ENCODE measurements at places on chromosomes 1 and 21.

DNA sequence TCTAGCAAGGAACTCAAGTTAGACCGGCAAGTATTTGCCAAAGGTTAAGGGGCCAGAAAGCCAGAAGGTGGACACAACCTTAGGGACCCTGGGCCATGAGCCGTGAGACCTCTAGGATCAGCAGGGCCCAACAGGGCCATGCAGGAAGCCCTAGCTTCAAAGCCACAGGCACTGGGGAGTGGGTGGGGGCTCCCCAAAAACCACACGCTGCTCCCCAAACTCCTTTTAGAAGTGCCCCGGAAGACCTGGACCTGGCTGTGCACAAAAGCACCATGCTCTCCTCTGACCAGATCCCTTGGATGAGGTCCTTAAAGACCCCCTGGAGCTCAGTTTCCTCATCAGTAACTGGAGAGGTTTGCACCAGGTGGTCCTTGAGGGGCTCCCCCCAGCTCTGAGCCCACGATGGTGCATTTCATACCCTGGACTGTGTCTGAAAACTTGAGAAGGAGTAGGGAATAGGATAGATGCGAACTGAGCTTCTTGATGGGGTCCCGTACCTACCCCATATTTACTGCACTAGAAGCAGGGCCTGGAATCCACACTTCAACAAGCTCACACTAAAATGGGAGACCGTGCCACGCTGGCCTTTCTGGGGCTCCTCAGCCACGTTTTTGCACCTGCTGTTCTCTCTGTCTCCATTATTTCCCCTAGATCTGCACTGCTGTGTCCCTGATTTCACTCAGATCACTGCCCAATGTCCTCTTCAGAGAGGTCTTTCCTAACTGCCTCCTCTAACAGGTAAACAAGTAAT is 40.6 kb upstream of the LBR start:
- DNase-seq, result no peak

GRCh38 chr1:96721053-96721415 is 550 bp upstream of the PTBP2 start:
- DNase-seq, result no peak

GRCh38 chr1:23430803-23431202 is 6.3 kb upstream of the TCEA3 start:
- no peak for DNase-seq

- DNase-seq, result no peak
Measured at GRCh38 chr1:172145231-172145651, 275.2 kb upstream of the C1orf105 start.

GRCh38 chr1:151009206-151009587 is 948 bp downstream of the PRUNE1 start:
- no peak for DNase-seq

GRCh38 chr1:25985171-25985570 is 12.7 kb downstream of the PAFAH2 start:
- no peak for DNase-seq

DNA sequence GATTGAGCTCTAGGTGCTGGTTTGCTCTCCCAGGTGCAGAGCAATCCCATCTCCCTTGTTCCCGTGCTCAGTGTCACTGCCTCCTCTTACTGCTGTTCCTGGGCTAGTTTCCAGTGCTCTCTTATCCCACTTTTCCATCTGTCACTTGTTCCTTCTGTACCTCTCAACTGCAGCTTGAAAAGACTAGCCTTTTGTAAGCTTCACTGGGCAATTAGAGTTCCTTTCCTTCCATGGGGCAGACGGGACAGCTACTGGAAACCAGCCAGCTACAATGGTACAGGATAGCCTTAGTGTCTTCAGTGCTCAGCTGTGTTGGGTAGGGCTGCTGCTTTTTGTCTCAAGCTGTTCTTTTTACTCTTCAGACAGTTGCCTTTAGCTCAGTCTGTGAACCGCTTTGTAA is 31.6 kb downstream of the AGT start:
- DNase-seq, result no peak

DNA sequence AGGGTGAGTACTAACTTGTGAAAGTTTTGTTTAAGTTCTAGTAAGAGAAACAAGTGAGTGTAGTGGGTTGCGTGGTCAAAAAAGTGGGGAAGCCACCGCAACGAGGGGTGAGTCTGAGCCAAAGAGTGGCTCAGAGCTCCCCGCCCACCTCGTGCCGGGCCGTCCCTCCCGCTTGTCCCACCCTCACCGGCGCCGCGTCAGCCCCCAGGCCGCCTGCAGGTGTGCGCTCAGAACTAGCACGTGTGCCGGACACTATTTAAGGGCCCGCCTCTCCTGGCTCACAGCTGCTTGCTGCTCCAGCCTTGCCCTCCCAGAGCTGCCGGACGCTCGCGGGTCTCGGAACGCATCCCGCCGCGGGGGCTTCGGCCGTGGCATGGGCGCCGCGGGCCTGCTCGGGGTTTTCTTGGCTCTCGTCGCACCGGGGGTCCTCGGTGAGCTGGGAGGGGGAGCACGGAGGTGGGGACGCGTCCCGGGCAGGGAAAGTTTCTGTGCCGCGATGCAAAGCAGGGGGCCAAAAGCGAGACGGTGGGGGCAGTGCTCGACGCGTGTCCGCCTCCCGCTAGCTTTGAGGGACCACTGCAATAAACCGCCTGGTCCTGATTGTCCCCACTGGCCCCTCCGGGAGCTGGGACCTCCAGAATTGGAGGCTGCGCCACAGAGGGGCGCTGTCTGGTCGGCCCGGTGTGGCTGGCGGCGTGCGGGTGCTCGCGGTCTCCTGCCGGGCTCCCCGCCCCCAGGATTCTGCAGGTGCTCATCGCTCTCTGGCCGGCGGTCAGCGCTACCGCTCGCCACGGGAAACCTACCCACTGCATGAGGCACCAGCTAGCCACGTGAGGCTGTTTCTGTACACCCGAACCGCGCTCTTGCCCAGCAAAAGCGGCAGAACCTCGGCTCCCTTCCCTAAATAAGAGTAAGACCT is at the start of gene CR2:
Gene CR2 (plus strand): TSS at position 283 of the 919 bp plus-strand sequence. CDS start 91 bp downstream, at position 374.
- DNase-seq, result no peak

DNA sequence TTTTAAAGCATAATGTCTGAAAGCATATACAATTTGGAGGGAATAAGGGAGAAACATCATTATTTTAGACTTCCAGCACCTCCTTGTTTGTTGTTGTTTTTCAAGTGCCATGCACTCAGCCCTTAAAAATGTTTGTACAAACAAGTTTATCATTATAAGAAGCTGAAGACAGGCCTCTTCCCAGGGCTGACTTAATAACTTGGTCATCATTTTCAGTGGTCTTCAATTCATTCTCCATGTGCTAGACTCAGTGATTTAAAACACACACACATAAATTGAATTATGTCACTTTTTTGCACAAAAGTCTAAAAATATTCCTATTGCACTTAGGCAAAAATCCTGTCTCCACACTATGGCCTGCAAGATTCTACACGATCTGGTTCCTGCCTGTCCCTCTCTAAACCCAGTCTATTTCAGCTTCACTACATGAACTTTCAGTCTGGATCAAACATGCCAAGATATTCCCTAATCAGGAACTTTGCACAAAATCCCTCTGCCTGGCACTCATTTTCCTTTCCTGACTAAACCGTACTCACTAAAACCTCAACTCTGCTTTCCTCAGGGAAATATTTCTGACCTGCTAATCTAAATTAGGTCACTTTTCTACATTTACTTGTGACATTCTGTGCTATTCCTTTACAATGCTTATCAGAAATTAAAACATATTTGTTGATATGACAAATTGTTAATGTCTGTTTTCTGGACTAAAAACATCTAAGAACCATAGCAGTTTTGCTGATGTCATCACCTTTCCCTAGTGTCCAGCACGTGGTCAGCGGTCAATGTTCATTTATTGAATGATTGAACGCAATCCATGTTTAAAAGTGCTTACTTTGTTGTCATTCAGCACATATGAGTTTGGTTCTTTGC is 14.8 kb upstream of the GBP5 start:
- no peak for DNase-seq

DNA sequence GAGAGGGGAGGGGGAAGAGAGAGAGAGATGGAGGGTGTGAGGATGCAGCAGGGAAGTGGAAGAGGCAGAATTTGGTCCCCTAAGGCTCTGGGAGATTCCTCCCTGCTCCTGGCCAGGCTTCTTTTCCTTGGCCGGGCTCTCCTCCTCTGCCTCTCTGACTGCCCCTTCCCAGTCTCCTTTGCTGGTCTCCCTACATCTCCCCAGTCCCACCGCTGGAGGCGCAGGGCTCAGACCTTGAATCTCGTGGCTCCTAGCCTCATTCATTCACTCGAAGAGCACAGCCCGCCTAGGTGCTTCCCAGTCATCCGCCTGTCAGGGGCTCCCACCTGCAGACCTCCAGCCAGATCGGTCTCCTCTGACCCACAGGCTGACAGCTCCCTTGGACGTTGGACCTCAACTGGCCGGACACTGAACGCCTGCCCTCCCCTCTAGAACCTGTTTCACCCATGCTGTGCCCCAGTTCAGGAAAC is 76.5 kb downstream of the VWA5B1 start:
- DNase-seq, result peak; percentile 30

- DNase-seq, result no peak
Measured at GRCh38 chr1:62295921-62296491, 23.2 kb downstream of the KANK4 start.

- no peak for DNase-seq
Measured at GRCh38 chr1:37150986-37151385, 116.7 kb upstream of the GRIK3 start.

- no peak for DNase-seq
Measured at GRCh38 chr1:20172033-20172590, 13.8 kb upstream of the UBXN10 start.

DNA sequence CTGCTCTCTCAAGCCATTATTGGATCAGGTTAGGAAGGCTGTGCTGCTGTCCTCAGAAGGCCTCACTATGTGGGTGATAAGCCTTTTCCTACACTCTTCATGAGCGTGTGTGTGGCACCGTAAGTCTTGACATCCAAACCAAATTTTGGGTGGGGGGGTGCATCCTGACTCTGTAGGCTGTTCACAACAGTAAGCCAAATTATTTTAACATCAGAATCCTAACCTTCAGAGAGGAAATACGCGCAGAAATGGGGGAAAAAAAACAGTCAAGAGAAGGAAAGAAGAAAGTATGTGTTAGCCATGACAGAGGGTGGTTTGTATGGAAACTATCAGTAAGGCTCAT is 21.0 kb downstream of the STPG1 start:
- no peak for DNase-seq

DNA sequence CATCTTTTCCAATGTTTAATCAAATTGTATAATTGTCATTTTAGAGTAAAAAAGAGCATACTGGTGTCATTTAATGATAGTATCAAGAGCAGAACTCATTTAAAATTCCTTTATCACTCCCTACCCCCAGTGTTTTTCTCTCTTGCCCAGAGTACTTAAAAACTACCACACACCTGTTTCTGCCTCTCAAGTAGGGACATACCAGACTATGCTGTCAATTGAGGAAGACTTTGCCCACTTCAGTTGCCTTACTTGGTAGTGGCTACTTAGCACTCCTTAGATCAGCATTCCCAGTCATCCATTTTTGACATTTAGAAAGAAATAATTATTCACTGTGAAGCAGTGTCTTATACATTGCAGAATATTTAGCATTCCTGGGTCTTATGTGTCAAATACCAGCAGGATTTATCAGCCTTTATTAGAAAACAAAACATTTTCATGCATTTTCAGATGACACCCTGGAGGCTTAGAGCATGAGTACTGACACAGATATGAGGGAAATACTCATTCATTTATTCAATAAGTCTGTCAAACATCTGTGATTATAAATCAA is 127.5 kb upstream of the RGS1 start:
- DNase-seq, result no peak

- no peak for DNase-seq
Measured at GRCh38 chr1:233238884-233239431, 56.6 kb downstream of the PCNX2 start.

GRCh38 chr1:203328714-203329122 is 22.2 kb downstream of the FMOD start:
- no peak for DNase-seq

DNA sequence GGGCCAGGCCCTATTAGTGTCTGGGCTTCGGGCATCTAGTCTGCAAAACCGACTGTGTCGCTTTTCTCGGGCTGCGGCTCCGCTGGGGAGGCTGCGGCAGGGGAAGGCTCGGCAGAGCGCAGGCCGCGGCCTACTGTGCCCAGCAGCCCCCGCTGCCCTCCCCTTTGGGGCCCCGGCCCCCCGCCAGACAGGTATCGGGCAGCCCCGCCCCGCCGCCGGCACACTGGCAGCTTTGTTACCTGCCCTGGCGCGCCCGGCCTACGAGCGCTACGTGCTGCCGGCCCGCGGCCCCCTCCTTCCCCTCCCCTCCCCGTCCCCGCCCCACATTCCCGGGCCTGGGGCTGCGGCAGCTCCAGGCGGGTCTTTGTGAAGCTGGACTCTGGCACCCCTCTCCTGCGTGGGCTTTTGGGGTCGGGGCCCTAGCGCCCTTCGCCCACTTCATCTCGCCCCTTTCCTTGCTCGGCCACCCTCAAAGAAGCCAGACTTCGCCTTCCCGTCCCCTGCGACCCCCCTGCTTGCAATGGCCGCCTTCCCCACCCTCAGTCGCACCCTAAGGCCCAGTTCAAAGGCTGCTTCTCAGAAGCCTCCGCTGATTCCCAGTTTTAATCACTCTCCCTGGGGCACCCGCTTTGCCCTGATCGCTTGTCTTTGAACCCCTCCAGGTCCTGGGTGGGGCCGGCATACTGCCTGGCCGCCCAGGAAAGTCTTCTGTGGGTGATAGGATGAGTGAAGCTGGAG is 48.9 kb upstream of the SLC2A1 start:
- DNase-seq, result no peak

DNA sequence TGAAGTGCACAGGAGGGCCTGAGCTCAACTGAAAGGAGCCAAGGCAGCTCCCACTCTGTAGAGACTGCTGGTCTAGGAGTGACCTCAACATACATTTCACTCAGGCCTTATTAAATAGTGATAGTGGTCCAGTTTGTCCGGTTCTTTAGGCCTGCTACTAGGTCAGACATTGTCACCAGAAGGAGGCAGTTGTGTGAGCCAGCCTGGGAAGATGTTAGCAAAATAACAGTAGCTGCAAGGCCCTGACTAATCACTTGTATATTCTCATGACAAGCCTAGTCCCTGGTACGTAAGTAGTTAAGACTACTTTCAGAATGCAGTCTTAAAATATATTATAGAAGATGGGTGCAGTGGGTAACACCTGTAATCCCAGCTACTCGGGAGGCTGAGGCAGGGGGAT is 264.0 kb upstream of the CAMK1G start:
- no peak for DNase-seq

- no peak for DNase-seq
Measured at GRCh38 chr1:244231193-244231571, 180.1 kb downstream of the ZBTB18 start.

GRCh38 chr1:184524248-184524647 is 137.4 kb downstream of the C1orf21 start:
- DNase-seq, result no peak
